ENCODE measurements at places on chromosomes 2 and 18.

DNA sequence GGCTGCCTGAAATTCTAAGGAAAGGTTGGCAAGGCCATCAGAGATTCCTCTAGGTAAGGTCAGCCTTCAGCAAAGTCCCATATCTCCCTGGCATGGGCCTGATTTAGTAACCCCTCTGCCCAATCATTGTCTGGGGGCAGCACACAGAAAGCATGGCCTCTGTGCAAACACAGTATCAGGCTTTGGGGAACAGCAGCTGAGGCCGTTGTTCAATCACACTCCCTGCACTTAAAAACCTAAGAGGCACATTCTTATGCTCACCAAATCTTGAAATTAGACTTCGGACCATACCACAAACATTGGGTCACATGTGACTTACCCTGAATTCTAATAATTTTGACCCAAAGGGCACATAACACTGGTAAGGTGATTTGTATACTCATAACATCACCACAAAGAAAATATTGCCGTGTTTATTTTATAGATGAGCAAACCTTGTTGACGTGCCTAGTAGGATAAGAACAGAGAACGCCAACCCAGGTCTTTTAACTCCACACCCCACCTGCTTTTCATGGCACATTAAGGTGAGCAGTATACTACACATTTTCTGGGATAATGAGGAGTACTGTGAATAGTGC is 212.7 kb downstream of the HNMT start:
- DNase-seq: no peak

- no peak for DNase-seq
These were observed 12.2 kb downstream of the RBFA start for GRCh38 chr18:80046431-80046830.

DNA sequence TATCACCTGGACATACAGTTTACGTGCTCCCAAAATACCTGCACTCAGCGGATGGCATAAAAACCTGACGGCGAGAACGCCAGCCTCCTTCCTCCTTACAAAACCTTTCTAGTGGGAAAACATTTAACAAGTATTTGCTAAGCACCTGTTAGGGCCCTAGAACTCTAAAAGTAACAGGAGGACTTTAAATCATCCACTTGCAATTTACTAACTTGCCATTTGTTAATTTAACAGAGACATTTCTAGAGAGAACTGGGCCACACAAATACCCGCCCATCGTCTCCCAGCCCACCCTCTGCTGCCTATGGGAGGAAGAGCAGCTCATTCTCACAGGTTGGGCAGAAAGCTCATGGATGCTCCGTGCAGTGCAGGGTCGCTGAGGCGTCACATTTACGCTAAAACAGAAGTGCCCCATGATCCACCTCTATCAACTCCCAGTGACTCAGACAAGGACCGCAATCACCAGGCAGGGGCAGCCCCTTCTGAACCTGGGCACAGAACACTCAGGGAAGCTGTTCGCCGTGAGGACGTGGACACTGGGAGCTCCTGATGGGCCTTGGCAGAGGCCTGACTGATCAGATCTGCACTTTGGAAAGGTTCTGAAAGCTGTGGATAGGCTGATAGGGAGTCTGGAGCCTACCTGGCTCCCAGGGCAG is 106.9 kb downstream of the HDAC4 start:
- DNase-seq: no peak

DNA sequence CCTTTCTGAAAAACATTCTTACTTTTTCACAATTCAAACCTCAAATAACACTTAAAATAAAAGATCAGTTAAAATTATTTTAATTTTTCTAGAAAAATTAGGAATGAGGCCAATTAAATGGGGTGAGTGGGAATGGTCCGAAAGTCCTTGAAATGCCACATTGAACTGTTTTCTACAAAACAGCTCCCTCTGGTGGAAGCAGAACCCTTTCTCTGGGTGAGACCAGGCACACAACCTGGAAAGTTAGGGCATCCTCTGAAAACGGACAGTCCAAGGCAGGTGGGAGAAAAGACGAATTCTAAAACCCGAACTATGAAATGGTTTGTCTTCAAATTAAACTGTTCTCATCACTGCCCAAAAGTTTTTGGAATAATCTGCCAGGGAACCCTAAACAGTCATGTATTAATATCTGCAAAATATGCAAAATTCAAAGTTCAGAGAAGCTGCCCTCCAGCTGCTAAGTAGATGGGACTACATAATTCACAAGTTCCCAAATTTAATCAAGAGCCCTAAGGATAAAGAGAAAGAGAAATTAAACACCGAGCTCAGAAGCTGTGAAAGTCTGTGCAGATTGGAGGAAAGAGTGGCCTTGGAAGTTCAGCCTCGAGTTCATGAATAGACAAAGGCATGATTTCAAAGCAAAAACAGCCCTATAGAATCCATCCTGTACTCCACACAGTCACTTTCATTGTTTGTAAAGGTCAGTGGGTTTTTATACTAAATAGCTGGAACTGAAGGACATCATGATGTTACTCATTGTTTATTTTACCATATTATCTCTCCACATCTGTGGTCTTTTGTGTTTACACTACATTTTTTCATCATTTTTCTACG is 108.3 kb downstream of the PIEZO2 start:
- no peak for DNase-seq

DNA sequence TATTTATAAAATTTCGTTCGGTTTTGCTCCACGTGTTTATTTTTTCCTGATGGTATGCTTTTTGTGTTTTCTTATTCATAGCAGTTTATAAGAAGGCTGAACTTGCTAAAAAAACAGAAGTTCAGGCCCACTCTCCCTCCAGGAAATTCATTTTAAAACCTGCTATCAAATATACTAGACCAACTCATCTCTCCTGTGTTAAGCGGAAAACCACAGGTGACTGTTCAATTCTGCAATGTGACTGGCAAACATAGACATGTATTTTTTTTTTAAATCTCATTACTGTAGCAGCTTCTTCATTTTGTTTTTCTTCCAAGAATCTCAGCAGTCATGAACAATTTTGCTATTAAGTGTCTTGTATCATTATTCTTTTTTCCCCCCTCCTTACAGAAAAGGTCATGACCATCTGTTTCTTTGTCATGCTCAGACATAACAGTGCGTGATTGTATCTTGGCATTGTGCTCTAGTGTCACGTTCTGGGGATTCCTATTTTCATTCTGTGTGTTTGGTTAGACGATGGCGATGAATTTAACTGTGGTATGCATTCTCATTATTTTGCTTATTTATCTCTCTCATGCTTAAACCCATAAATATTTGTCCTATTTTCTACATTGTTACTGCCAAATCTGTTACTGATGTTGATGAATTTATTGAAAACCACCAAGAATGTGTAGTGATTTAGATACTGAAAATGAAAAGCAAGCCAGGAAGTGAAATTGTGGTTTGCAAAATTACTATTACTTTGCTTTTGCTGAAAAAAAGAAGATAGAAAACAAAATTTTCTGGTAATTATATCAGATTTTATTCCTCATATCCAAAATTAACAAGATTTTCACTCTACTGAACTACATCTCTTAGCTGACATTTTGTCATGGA is 74.6 kb upstream of the UNC80 start:
- DNase-seq: no peak

DNA sequence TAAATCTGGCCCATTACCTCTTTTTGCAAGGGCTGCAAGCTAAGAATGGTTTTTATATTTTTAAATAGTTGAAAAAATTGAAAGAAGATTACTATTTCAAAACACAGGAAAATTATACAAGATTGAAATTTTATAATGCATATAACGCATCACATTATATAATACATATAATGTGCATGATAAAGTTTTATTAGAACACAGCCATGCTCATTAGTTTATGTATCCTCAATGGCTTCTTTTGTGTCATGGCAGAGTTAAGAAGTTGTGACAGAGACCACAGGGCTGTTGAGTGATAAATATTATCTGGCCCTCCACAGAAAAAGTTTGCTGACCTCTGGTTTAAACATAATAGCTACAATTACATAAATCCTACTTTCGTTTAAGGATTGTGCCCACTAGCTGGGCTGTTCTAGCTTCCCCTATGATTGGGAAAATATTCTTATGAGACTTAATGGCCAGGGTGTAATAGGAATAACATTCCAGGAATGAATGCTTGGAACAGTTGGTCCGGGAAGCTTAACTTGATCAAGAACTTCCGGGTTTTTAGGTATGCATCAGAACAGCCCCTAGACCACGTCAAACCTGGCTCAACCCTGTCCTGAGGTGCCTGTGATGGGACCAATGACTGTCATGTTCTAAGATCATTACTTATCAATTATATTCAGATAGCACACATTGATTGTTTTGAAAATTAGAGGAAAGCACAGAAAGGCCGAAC is 98.7 kb upstream of the LPIN2 start:
- no peak for DNase-seq

GRCh38 chr2:10124538-10125045 is 2.1 kb downstream of the RRM2 start:
- DNase-seq: no peak

GRCh38 chr18:8834881-8835280 is 129.5 kb downstream of the MTCL1 start:
- DNase-seq: no peak

DNA sequence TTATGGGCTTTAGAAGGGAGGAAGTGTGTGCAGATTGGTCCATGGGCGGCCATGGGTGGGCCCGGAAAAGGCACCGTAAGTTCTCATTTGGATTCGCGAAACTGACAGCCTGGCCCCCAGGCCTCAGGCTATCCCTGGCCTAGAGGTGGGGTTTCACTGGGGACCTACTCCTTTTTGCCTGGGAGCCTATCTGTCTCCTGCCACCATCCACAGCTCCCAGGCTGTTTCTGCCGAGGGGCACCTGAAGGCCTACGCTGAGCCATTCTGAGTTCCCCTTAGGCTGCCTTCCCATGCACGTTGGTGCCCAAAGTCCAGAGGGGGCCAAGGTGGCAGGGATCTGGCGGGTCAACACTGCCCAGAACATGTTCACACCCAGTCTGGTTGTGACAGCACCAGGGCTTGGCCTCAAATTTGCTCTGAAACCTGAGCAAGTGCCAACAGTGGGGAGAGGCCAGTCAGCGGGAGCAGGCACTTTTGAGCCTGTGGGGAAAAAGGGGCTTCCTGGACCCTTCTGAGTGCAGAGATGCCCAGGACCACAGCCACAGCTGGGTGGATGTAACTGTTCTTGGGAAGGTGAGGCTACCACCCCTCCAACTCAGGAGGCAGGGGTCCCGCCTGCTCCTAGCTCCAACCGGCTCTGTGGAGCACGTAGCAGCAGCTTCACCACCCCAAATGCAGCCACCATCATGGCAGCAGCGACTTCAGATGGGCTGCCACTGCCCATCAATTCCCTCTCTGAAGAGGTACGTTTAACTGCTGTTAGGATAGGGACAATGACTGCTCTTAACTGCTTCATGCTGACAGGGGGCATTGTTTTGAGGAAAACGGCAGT is 73.6 kb upstream of the ZNF804A start:
- DNase-seq: no peak

DNA sequence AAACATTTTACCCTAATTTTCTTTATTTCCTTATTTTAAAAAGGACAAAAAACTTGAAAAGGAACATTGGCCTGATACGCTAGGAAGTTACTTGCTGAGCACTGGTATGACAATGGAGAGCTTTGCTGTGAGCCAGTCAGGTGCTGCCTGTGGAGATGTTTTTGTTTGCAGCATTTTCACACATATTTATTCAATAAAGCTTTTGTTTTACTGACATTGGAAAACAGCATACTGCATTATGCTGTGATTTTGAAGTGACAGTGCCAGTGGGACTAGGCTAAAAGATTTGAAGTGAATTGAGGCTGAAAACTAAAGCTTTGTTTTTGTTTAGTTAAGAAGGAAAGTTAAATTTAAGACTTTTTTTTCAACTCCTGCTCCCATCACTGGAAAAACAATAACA is 470.7 kb upstream of the ZEB2 start:
- no peak for DNase-seq

DNA sequence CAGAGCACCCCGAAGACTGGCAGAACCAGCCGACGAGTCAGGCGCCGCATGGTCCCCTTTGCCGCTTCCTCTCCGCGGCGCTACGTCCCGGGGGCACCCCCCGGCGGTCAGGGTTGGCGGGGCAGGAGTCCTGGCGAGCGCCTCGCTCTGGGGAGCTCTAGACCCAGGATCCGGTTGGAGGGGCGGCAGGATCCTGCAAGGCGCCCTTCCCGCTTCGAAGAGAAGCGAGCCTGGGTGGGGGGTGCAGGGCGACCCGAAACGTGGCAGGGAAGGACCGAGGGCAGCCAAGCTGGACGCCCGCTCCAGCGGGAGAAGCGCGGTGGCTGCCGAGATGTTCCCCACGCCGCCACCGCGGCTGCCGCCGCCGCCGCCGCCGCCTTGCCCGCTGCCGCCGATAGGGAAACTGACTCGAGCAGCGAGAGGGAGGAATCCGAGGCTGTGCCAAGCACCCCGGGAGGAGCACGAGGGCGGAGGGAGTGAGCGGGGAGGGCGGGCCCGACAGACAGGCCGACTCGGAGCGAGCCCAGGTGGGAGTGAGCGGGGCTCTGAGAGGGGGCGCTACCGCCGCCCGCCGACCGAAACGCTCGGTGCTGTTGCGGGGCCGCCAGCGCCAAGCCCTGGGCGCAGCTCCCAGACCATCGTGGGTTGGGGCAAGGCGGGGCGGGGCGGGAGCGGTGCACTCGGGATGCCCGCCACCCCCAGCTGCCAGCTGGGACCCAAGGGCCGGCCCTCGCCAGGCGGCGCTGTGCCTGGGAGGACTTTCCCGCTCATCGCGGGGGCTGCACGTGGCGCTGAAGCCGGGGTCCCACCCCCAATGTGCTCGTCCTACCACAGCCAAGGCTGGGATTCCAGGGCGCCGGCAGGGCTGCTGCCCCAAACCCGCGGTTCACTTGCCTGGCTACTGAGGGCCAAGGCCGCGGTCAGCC is at the start of gene GALNT14:
TSS of gene GALNT14 (minus strand) at position 404 of the 926 bp plus-strand sequence. CDS start at position 50, 354 bp downstream.
- DNase-seq: no peak

GRCh38 chr2:46751897-46752296 is 163.7 kb downstream of the MCFD2 start:
- no peak for DNase-seq

- DNase-seq: no peak
These were observed 267.0 kb downstream of the ERBB4 start for GRCh38 chr2:212271583-212271982.

DNA sequence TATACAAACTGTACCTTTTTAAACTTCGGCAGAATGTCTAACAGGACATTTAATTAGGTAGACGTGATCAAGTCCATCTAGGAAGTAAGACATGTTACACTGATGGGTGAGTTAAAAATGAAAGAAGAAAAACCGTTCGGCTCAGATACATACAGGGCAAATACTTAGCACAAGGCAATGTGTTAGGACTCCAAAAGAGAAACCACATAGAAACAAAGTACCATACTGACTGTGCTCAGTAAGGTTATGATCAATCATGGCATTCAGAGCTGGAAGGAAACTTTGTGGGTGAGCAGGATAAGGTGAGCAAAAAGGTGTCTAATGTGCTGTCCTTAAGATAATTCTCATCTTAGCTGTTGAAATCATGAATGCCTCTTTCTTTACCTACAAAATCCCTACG is 211.9 kb downstream of the STK39 start:
- no peak for DNase-seq

Measured in SK-N-MC (cell line).